ENCODE measurements at places on chromosomes 11 and 22.
A peak's percentile ranks its signal among the peaks of the same experiment; 100 is the strongest.

GRCh38 chr11:63537293-63538101, 889 bp downstream of the PLAAT4 start:
- DNase-seq = no peak

DNA sequence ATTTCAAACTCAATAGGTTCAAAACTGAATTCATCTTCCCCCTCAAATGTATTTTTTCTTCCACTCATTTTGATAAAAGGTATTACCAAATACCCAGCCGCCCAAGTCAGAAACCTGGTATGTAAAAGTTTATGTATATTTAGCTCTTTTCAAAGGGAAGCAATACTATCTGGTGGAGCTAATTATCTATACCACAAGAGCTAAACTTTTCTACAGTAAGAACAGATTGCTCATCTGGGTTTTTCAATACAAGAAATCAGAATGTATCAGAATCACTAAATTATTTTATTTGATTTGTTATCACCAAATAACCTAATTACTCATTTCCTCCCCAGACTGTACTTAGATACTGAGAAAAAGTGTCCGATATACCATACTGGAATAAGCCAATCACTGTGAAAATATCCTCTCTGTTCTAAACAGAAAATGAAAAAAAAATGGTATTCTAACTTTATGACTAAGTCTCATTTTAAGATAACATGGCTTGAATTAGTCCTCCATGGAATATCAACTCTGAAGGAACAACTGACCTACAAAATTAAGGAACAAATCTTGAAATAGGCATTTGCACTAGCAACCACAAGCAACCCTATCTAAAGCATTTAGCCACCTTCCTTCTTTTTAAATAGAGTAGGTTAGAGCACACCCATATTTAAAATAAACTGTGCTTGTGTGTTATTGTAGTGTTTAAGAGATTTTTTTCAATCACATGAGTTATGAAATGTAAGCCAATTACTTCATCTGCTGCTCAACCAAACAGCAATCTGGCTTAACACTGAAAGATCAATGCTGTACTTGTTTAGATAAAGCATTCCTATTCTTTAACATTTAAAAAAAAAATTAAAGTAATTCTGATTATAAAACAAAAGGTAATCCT, 35.0 kb downstream of the RDX start:
- no peak for DNase-seq

DNA sequence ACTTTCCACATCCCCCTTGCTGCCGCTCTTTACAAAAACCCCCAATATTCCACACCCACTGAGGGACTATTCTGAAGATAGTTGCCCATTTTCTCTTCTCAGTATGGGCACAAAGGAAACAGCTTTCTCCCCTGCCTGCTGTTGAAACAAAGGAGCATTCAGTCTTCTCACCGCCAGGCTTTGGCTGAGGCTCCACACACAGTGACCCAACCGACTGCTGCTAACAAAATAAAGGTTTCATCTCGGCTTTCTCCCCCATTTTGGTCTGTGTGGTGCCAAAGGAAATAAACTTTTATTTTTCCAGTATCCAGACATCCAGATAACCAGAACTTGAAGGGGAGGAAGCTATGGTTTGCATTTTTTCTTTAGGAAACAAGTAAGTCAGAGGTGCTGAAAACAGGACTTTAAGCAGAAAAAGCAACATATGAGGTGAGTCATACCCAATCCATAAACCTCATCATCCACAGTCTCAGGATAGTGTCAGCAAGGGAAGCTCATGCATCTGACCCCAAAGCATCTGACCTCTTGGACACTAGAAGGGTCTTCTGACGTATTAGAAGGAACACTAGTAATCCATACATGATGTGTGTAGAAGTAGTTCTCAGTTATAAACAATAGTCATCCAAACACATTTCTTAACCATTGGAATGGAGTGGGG, 6.4 kb downstream of the CLMP start:
- no peak for DNase-seq

GRCh38 chr22:35376728-35377472, 4.0 kb upstream of the HMOX1 start:
- peak; percentile 53 for DNase-seq

DNA sequence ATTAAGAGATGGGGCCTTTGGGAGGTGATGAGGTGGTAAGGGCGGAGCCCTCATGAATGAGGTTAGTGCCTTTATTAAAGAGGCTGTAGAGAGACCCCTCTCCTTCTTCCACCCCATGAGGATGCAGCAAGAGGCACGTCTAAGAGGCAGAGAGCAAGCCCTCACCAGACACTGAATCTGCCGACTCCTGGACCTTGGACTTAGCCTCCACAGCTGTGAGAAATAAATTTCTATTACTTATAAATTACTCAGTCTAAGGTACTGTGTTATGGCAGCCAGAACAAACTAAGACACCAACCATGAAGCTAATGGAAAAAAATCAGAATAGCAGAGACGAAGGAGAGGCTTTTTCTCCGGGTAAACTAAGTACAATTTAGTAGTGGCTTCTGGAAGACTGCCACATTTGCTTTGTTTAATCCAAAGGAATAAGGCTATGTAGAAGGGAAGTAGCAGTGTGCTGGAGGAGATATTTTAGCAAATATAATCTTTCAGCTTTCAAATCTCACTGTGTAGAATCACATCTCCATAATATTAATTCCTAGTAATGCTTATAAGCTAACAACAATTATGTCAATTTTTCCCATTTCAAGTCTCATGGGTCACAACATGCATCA, 12.3 kb upstream of the SIK2 start:
- no peak for DNase-seq

DNA sequence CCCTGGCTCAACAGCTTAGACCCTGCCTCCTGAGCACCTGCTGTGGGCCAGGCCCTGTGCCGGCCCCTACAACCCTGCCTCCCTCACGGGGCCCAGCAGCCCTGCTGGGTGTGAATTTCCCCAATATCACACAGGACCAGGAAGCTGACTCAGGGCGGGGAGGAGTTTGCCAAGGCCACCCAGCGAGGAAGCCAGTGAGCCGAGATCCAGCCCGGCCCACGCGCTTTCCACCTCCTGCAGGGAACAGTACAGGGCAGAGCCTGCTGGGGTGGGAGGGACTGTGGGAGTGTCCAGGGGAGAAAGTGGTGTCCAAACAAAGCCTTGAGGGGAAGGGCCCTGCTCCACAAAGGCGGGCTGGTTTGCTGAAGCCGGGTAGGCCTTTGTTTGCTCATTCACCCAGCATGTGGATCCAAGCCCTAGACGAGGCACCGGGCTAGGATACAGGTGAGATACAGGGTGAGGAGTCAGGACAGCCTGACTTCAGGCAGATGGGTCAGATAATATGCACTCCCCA, 26.8 kb downstream of the RPL3 start:
- no peak for DNase-seq

DNA sequence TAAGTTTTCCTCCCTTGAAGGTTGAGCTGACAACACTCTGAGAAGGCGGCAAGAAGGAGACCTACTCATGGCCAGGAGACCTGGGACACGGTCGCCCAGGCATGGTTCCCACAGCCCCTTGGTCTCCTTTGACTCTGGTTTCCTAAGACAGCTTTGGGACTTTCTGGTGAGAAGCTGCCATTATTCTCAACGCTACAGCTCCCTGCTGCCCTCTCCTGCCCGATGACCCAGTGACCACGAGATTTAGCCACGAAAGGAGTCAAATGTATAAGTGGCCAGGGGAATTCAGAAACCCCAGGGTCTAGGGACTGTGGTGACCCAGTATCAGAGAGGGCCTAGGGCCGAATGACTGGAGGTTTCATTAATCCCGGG, 699 bp upstream of the SDF2L1 start:
- no peak for DNase-seq

DNA sequence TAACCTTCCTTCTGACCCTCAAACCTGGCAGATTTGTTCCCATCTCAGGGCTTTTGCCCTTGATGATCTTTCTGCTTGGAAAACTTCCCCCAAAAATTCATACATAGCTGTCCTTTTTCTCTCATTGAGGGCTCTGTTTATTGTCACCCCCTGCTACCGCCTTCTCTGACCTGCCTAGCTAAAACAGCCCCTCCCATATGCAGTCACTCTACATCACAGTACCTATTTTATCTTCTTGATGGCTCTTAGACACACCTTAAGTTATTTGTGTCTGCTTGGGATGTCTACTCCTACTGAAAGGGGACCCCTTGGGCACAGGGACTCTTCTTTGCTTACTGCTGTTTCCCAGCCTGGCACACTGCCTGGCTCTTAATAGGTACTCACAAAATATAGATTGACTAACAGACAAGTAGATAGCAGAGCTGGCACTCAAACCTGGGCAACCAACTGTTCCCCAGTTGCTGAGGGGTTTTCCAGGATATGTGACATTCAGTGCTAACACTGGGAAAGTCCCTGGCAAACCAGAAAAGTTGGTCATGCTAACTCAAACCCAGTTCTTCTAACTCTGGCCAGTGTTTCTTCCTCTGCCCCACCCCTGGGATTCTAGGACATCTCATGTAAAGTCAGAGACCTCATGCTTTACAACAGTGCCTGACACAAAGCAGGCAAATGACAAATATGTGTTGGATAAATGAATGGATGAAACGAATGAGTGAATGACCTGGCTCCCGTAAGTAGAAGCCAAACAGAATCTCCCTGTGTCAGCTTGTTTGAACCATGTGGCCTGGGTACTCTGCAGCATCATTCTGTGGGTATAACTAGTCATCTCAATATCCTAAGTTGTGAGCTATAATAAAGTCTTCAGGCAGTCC, 19.8 kb upstream of the FJX1 start:
- no peak for DNase-seq

- DNase-seq = no peak
Observed at GRCh38 chr11:14522801-14523200, 2.6 kb upstream of the PSMA1 start.

DNA sequence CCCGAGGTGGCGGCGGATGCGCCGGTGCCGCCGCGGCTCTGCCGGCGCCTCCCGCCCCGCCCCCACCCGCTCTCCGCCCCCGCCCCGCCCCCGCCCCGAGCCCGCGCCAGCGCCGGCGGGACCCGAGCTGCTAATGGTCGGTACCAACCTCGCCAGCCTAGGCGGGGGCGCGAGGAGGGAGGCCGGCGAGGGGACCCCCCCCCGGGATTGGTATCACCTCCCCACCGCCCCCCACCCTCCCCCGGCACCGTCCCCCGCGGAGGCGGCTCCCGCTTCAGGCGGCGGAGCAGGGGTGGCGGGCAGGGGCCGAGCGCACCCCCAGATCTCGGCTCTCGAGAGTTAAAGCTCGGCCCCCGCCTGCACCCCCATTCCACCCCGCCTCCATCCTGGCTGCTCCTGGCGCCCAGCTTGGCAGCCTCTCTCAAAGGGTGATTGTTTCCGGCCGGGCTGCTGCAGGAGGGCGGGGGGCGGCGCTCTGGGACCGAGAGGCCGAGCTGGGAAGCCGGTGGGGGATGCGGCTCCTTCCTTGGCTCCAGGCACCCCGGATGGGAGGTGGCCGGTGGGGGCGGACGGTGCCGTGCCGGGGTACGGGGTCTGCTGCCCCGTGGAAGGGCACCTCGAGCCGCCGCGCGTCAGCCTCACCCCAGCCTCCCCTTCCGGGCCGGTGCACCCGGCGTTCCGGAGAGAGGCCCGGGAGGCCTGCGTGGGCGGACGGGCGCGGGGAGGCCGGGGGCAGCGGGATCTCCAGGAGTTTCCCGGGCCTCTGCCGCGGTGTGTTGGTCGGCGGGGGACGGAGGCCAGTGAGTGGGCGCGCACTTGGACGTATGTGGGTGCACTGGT, at the start of gene B3GAT1:
Gene B3GAT1, minus strand, starts transcription at position 40 of the 840 bp plus-strand sequence. CDS start 24,583 bp downstream, outside the sequence.
- DNase-seq = no peak

- DNase-seq = no peak
Observed at GRCh38 chr11:123107945-123108495, 46.1 kb upstream of the HSPA8 start.

- no peak for DNase-seq
Observed at GRCh38 chr22:22573047-22573889, 14.2 kb upstream of the PRAME start.

DNA sequence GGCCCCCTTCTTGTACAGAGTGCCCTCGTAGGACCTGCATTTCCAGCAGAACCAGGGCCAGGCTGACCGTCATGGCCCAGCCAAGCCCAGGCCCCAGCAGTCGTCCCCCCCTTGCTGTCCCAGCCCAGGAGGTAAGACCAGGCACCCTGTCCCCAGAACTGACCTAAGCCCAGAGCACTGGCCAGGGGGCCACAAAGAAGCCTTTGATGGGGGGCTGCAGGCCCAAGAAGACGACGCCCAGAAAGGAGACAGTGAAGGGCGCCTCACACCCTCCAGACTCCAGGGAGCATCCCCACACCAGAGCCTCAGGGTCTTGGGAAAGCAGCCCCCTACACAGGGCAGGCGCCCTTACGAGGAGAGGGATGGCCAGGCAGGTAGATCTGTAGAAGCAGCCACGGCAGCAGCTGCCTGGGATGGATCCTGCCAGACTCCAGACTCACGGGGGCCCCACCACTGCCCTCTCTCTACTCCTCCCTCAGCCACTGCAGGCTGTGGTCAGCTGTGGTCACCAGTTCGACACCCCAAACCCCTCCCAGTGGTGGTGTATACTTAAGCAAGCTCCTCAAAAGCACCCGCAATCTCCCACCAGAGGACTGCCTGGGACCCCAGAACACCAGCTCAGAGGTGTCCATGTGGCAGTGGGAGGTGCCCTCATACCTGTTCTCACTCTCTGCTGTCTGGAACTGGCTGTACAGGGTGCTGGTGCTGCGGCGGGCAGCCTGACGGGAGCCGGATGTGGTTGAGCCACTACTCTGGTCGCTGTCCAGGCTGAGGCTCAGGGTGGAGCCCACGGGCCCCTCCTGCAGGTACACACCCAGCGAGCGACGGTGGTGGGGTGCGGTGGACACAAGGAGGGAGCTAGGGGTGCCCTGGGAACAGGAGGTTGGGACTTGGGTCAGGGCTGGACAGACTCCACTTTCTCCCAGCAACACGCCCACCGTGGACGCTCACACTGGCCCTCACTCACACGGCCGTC, 27.0 kb downstream of the SBF1 start:
- DNase-seq = no peak

DNA sequence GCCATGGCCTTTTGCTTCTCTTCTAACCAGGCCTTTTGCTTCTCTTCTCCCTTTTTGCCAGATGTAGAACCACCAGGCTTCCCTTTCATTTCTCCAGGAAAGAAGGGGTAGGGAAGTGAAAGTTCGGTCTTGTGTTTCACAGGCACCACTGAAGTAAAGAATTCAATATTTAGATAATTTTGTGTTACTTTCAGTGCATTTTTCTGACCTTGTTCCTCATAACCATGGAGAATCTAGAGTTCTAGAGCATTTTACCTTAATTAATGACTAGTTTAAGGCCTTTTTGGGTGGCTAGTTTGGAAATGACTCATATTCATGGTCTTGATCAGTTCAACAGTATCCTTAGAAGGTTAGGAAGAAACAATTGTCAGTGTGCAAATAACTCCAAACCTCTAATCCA, 22.7 kb downstream of the GRAMD1B start:
- no peak for DNase-seq

GRCh38 chr22:50199251-50199721, 1.5 kb upstream of the SELENOO start:
- no peak for DNase-seq

DNA sequence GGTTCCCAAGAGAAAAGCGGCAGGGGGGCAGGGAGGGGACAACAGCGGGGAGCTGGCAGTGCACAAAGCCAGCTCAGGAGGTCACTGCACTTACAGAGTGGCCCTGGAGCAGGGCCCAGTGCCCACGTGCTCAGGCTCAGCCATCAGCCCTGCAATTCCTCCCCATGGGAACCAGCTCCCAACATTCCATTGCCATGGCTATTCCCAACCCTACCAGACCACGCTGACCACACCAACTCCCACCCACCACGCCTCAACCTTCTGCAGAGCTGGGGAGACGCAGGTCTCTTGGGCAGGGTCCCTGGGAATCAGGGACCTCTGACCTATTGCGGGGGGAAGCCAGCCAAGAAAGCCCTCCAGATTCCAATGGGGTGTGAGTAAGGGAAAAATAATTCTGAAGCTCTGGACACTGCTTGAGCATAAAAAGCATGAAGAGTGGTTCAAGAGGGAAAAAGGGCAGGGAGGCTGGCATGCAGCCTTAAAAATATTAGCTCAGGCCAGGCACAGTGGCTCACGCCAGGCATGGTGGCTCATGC, 38.3 kb upstream of the TFIP11 start:
- no peak for DNase-seq

All from NCI-H2227 treated with DMSO at 0.1 percent for 48 hours (cell line).